DMS 273 treated with DMSO at 0.1 percent for 48 hours (cell line): ENCODE measurements at places on chromosomes 1 and 21.

DNA sequence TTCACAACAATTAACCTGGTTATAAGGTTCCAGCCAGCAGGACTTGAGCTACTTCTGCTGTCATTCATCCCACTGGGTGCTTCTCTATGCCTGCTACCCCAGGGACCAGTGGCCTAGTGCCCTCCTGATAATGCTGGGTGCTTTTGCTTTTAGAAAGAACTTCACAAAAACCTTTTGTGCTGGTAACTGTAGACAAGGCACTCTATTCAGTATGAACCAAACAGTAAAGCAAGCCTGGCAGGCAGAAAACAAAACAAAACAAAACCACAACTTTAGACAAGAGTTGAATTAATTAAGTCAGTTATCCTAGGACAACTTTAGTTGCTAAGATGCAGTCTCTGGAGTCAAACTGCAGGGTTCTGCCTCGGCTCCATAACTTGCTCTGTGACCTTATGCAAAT lies 61.9 kb upstream of the ADGRL2 start:
- DNase-seq, result no peak

DNA sequence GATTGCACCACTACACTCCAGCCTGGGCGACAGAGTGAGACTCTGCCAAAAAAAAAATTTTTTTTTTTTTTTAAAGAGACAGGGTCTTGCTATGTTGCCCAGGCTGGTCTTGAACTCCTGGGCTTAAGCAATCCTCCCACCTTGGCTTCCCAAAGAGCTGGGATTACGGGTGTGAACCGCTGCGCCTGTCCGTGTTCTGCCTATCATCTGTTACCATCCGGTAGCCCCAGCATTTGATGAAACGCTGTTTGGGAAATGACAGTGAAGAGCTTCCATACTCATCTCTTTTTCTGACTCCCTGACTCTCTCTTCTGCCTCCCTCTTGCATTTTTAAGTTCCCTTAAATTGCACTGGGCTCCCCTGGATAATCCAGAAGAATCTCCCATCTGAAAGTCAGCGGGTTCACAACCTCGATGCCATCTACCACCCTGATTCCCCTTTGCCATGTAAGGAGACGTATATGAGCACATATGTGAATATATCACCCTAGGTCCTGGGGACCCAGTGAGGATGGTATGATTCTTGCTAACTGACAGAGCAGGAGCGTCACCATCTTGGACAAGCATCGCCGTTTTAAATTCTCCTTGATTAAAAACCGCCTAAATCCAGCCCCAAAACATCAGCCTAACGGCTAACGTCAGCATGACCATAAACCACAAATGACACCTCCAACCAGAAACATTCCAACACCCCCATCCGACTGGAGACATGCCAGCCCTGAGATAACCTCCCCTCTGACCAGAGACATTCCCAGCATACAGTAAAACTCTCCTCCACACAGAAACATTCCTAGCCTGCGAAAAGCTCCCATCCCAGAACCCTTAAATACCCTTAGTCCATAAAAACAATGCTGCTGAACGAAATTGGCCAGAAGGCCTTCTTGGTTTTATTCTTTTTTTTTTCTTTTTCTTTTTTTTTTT lies 12.4 kb downstream of the TNFRSF8 start:
- DNase-seq, result no peak

DNA sequence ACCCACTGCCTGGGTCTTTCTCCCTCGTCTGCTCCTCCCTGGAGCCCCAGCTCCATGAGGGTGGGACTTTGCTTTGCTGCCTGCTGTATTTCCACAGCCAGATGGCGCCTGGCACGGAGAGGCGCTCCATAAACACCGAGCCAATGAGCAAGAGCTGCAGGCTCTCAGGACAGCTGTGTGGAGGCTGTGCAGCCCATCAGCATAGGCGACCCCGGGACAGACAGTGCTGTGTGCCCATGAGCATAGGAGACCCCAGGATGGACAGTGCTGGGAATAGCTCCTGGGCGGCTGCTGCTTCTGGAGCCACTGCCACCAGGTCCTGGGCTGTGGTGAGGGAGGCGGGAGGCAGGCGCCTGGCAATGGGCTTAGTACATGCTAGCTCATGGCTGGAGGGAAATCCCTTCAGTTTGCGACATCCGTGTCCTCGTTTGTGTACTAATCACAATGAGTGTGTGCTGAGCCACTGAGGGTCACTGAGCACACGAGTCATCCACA lies 29.2 kb downstream of the CEP104 start:
- DNase-seq, result no peak

GRCh38 chr1:151311589-151312331 lies 15.5 kb downstream of the PI4KB start:
- DNase-seq, result no peak

DNA sequence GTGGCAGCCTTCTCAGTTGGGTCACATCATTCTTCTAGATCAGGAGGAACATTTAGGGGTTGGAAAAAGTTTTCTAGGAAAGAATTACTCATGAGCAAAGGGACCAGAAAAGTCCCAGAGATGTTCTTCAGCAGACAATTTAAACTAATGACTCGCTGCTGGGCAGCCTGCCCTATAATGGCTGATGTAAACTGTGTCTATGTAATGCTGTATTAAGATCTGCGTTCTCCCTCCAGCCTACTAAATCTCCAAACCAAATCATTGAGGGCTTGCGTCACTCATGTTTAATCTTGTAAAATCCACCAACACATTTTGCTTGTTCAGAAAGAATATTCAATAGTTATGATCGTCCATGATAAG lies 92.1 kb downstream of the LRRC8C start:
- no peak for DNase-seq

DNA sequence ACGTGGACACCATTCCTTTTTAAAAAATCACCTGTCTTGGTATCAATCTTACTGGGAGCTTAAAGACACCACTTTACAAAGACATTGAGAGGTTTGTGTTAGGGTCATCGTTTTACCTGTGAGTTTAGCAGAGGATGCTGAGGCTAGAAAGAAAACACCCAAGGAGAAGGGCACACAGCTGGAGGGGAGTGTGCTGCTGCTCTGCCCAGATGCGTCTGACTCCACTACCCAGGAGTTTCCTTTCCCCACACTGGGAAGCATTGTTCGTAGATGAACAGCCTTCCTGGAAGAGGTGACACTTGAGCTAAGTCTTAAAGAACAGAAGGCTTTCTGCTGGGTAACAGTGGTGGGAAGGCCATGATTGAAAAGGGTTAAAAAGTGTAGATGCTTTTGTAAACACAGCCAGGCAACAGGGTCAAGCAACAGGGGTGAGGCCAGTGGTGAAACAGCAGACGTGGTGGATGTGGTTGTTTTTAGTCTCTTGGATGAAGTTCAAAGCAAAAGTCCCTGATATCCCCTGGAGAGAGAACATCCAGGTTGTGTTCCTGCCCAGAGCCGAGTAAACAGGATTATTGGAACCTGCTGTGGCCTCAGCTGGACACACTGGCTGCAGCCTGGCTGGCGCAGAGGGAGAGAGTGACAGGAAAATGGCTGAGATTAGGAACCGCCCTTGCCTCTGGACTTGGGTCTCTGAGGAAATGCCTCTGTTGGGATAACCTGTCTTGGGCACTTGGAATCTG lies 198.6 kb upstream of the JUN start:
- DNase-seq, result no peak

- no peak for DNase-seq
These were observed 829 bp downstream of the KCNE1 start for GRCh38 chr21:34511181-34511580.

DNA sequence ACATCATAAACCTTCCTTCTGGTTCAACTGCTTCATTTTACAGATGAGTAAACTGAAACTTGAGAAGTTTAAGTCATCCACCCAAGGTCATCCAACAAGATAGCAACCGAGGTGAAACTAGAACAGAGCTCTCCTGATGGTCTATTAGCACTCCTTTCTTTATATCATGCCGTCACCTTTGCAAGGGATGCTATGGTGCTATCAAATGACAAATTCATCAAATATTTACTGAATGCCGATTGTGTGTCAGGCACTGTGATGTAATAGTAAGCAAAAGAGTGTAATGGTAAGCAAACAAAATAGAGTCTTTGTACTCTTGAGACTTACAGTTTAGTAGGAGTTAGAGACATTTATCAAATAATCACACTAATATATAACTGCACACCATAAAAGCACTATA lies 14.0 kb upstream of the SGIP1 start:
- DNase-seq, result no peak

DNA sequence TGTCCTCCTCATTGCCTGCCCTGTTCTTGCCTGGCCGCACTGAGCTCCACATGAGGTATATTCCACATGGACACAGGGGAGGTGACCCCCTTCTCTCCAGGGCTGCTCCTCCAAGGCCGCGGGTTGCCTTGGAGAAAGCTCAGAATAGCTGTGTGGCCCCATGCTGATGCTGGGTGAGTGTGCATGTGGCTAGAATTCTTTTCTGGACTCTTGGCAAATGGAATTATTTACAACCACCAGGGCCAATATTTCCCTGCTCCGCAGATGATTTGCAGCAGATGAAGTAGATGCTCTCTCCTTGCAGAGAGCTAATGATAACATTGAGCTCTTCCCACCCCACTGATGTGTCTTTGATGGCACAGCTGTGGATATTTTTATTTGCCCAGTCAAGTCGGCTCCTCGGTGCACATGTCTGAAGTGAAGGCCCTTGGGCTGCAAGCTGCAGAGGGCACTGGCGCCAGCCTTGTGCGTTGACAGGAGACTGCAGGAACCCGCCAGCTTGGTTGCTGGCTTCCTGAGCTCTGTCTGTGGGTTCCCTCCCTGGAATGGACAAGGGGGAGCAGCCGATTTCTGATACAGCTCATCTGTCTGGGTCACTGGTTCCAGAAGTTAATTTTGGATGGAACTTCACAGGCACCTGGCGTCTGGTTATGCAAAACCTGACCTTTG lies 404.7 kb upstream of the VAMP3 start:
- no peak for DNase-seq

- no peak for DNase-seq
These were observed 19.5 kb upstream of the PADI3 start for GRCh38 chr1:17229379-17229778.

GRCh38 chr1:190170321-190170720 lies 307.3 kb downstream of the BRINP3 start:
- DNase-seq, result no peak

- DNase-seq, result no peak
These were observed 46.1 kb downstream of the MEGF6 start for GRCh38 chr1:3564921-3565831.

GRCh38 chr21:18759267-18759666 lies 355.7 kb upstream of the TMPRSS15 start:
- DNase-seq, result no peak

DNA sequence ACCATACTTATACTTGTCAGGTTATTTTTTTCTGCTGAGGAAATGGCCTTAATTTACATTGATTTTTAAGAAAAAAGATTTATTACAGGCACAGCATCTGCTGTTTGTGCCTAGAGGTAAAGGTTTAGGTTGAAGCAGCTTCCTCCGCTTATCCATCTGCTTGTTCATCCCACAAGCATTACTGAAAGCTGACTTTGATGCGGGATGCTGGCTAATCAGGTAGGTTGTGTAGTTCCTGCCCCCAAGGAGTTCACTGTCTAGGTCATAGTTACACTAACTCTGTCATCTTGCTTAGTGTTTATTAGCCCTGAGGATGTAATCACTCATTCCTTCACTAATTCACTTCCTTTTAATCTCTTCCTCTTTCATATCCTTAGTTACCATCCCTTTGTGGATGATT lies 377.7 kb upstream of the KAZN start:
- DNase-seq, result no peak

- DNase-seq, result no peak
These were observed 30.5 kb downstream of the ZCCHC17 start for GRCh38 chr1:31327381-31327780.

- DNase-seq, result no peak
These were observed 673.3 kb downstream of the KCNT2 start for GRCh38 chr1:195934817-195935553.

- no peak for DNase-seq
These were observed 602 bp upstream of the UFC1 start for GRCh38 chr1:161153176-161153575.

GRCh38 chr1:225447650-225448089 lies 19.8 kb upstream of the LBR start:
- DNase-seq, result no peak

GRCh38 chr1:147243228-147243685 lies 773 bp downstream of the CHD1L start:
- no peak for DNase-seq

DNA sequence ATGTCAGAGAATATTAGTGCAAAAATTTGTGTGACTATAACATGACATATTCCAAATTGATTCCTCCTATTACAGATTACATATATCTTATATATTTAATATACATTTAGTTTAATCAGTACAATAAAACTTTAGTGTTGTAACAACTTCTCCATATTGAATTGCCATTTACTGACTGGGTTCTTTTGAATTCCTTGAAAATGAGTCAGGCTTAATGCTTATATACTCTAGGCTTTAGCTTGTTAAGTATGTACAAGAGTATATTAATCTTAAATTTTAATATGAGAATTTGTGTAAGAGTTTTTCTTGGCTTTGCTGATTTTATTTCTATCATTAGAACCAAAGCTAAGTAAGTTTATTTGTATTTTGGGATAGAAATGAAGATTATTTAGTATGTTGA lies 40.3 kb downstream of the XPR1 start:
- DNase-seq, result no peak

GRCh38 chr21:10464975-10465374 lies 56.4 kb upstream of the TPTE start:
- DNase-seq, result no peak

GRCh38 chr1:46458846-46459245 lies 30.8 kb upstream of the DMBX1 start:
- no peak for DNase-seq

- DNase-seq, result no peak
These were observed at the start of gene SEC16B for GRCh38 chr1:177969825-177970371. Gene SEC16B, minus strand, starts transcription at chr1:177970058. Its CDS starts 2,077 bp downstream, at chr1:177967981.

GRCh38 chr1:9270290-9270883 lies 22.3 kb upstream of the SPSB1 start:
- no peak for DNase-seq

GRCh38 chr21:44050276-44050675 lies 38.2 kb downstream of the TRAPPC10 start:
- DNase-seq, result no peak

DNA sequence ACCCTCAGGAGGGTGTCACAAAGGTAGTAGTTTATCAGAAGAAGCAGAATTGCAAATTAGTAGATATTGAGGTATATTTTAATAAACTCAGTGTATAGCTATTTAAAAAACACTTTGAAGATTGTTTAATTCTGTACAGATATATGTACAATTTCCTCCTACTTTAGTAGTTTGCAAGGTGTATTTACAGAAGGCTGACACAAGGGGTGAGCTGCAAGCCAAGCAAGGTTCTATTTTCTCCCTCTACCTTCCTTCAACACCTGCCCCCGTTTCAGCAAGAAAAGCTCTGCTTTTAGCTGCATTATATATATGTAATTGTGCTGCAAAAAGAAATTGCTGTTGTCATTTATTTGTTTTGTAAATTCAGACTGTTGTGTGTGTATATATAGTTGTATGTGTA lies 674.2 kb upstream of the PKN2 start:
- no peak for DNase-seq

DNA sequence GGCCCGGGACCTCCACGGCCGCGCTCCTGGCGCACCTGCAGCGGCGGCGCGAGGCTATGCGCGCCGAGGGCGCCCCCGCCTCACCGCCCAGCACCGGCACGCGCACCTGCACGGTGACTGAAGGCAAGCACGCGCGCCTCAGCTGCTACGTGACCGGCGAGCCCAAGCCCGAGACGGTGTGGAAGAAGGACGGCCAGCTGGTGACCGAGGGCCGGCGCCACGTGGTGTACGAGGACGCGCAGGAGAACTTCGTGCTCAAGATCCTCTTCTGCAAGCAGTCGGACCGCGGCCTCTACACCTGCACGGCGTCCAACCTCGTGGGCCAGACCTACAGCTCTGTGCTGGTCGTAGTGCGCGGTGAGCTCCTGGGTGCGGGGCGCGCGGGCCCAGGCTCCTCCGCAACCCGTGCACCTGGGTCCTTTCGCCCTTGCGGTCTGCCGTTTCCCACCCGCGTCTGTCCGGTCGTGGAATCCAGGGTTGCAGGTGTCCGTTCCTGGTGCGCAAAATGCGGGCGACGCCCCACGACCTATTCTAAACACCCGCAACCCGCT lies 4.6 kb downstream of the OBSCN start:
- no peak for DNase-seq
